ENCODE measurements at places on chromosomes 11 and 22. TPM values are rescaled to one million over a fixed set of nuclear protein-coding genes. Genes with fewer than 3 reads are reported as not detected.

The MYO18B gene
- total RNA-seq, result not detected

The DDIAS gene
- total RNA-seq, result 9.3 TPM

The SEC14L6 gene
- total RNA-seq, result not detected

The DEUP1 gene
- total RNA-seq, result not detected

The UBE4A gene
- total RNA-seq, result 45.4 TPM

The DAGLA gene
- total RNA-seq, result 0.98 TPM

The F2 gene
- not detected for total RNA-seq

The TPH1 gene
- total RNA-seq, result 0.11 TPM

The C1QTNF5 gene
- total RNA-seq, result not detected

The IL10RA gene
- total RNA-seq, result not detected

The TUB gene
- total RNA-seq, result 10.0 TPM

The YPEL1 gene
- total RNA-seq, result 0.40 TPM

The TOMT gene
- not detected for total RNA-seq

The IRAG1 gene
- 0.08 TPM for total RNA-seq

The KRTAP5-8 gene
- total RNA-seq, result 0.26 TPM

The GRAP2 gene
- total RNA-seq, result 2.2 TPM

The GUCY1A2 gene
- total RNA-seq, result 0.34 TPM

Data from SK-MEL-5 (cell line).